Nucleus accumbens (tissue), 56 donors: ENCODE measurements at places on chromosomes 5 and 9.
A peak's percentile ranks its signal among the peaks of the same experiment; 100 is the strongest.

DNA sequence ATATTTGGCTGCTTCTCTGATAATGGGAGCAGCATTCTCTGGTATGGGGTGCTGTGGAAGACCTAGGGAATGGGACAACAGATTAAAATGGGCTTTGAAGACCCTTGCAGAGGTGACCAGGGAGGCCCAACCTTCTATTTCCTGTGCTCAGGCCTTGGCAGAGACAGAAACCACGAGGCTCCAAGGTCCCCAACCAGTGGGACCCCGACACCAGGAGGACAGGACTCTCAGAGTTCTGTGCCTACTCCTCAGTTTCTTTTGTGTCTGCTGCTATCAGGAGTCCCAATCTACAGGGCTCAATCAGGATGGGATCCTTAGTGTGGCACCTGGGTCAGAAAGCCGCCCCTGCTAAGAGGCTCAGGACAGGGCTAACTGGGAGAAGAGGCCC is 29.3 kb downstream of the CSF2 start:
- DNase-seq, result no peak

DNA sequence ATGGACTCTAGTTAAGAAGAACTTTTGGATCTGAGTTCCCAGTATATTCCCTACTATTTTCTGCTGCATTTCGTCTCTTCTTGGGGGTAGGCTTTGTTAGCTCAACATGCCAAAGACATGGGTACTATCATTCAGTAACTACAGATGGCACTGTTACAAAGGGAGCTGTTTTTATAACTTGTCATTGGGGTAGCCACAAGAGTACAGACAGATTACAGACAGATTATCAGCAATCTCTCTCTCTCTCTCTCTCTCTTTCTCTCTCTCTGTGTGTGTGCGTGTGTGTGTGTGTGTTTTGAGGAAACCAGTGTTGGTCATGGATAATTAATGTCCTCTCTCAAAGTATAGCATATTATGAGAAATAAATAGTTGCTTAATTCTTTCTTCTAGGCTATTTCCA is 116.1 kb downstream of the WDR70 start:
- DNase-seq, result no peak

- DNase-seq, result no peak
Measured at GRCh38 chr9:270657-271237, 56.1 kb downstream of the DOCK8 start.

- no peak for DNase-seq
Measured at GRCh38 chr5:2205596-2206226, 323.0 kb upstream of the IRX4 start.

GRCh38 chr9:128505414-128505765 is 871 bp downstream of the GLE1 start:
- DNase-seq, result no peak

DNA sequence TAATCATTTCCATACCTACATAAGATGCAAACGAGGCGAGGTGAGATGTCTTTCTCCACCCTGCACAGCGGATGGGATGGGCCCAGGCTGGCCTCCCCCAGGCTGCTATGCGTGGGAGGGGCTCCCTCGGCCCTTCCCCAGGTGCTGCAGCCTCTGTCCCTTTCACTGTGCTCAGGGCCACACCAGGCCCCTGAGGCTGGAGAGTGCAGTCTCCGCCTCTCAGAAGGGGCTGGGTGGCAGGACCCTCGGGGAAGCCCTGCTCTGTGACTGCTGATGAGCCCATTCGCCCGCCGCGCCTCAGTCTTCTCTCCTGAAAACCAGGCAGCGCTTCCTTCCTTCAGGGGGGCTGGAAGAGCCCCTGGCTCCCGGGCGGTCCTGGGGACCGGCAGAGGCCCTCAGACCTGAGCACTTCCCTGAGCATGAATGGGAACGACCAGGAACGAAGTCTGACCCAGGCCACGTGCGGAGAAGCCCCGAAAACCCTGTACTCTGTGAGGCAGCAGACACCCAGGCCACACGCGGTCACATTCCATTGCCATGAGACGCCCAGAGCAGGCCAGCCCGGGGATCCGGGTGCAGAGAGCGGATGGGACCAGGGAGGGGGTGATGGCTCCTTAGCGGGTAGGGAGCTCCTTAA is 21.9 kb upstream of the NOTCH1 start:
- DNase-seq, result no peak

- peak; percentile 34 for DNase-seq
Measured at GRCh38 chr5:179732918-179733771, 523 bp downstream of the MAML1 start.

DNA sequence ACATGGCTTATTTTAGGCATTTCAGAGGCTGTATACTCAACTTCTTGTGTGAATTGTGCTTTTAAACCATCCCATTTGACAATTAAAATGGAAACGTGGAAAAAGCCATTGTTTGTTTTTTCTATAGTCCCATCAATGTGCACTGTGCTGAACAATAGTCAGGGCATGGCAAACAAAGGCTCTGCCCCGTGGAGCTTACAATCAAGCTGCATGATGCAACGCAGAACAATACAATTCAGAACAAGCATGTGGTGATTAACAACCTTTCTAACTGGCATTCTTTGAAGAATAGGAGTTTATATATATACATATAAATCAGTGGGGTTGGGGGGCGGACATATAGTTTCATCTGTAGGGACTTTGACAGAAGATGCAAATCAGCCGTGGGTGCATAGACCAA is 2125.4 kb upstream of the WWC1 start:
- DNase-seq, result no peak

DNA sequence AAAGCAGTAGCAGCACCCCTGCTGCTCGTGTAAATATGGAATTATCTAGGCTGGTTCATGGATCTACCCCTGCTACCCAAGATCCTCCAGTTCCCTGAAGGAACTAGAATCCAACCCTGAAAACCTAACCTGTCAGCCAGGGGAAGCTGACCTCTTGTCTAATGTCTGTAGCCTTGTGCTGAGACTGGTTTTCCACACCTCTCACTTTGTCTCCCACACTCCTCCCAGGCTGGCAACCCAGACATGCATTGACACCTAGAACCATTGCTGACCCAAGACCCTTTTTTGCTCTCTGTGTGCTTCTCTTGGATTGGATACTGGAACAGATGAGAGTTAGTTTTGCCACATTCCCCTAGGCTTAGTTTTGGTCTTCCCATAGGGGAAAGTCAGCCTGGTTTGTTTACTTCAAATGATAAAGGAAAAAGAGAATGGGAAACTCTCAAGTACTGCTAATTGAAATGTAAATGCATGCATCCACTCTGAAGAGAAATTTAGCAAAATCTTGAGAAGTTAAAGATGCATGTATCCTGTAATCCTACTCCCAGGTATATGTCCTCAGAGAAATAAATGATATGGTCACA is 36.6 kb upstream of the NR4A3 start:
- DNase-seq, result no peak

DNA sequence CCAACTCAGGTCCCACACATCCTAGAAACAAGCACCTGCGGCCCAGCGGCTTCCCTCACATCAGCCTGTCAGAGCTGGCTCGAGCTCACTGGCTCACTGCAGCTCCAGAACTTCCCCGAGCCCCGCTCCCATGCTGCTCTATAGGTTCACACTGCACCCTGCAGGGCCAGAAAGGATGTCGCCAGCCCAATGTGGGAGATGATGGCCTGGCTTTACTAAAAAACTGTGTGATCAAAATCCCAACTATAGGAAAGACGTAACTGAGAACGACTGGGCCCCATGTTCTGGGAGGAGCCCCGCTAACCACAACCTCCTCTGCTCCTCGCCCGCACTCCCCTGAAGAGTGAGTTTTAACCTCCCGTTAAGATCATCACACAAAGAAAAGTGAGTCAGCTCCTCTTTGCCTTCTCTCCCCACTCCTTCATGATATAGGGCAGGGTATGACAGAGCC is 4.6 kb downstream of the SURF4 start:
- DNase-seq, result no peak

GRCh38 chr9:104334549-104334948 is 169.5 kb upstream of the OR13F1 start:
- DNase-seq, result no peak

DNA sequence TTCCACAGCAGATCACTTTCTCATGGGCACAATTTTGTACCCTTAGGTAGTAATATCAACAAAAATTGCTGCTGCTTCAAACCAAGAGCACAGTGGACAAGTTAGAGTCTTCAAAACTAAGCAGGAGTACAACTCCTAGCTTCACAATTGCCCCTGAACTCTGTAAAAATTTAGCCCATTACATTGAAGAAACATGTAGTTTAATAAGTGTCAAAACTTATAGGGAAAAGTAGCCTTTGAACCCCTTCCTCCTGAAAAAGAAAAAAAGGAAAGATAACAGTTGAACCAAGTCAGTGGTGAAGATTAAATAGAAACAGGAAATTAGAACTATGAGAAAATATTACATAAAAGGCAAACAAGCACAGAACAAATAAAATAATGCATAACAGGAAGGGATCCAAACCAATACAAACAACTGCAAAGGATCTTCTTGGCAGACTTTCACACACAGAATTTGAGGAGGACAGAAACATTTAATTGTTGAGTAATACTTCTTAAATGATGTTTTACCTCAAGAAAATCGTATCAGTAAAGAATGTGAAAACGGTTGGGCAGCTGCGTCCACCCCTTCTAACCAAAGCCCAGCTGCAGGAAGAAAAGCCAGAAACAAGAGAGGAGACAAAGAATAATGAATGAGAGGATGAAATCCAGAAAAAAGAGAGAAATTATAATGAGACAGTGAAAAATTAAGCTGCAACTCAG is 636.0 kb downstream of the NR2F1-AS1 start:
- DNase-seq, result no peak

DNA sequence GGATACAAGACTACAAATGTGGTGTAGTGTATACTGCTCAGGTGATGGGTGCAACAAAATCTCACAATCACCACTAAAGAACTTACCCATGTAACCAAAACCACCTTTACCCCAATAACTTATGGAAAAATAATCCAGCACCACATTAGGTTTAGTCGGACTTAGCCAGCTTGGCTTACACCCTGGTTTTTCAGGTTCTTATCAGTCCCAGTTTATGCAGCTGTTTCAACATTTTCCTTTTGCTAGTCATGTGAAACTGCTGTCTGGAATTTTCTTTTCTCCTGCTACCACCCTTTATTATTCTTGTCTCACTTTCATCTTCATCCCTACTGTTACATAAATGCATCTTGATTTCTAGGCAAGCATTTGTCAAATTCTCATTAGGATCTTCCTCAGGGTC is 51.5 kb downstream of the STK32A start:
- DNase-seq, result no peak

GRCh38 chr9:126295516-126295915 is 31.1 kb upstream of the MVB12B start:
- no peak for DNase-seq

DNA sequence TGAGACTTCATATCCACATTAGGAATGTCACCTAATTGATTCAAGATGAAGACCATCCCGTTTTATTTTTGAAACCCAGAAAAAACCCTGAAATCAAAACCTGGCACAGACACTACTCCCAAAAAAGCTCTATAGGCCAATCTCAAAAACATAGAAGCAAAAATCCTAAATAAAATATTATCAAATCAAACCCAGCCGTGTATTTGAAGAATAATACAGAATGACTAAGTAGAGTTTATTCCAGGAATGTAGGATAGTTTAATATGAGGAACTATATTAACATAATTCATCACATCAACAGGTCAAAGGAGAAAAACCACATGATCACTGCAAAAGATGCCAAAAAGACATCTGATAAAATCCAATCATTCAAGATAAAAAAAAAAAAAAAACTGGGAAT is 167.1 kb downstream of the ACTL7B start:
- DNase-seq, result no peak

- no peak for DNase-seq
Measured at GRCh38 chr5:170599756-170600155, 95.9 kb downstream of the KCNIP1 start.

- peak; percentile 62 for DNase-seq
Measured at GRCh38 chr5:9547122-9547947, 1.5 kb upstream of the SEMA5A start.

GRCh38 chr9:31590091-31590490 is 794.4 kb upstream of the ACO1 start:
- no peak for DNase-seq

DNA sequence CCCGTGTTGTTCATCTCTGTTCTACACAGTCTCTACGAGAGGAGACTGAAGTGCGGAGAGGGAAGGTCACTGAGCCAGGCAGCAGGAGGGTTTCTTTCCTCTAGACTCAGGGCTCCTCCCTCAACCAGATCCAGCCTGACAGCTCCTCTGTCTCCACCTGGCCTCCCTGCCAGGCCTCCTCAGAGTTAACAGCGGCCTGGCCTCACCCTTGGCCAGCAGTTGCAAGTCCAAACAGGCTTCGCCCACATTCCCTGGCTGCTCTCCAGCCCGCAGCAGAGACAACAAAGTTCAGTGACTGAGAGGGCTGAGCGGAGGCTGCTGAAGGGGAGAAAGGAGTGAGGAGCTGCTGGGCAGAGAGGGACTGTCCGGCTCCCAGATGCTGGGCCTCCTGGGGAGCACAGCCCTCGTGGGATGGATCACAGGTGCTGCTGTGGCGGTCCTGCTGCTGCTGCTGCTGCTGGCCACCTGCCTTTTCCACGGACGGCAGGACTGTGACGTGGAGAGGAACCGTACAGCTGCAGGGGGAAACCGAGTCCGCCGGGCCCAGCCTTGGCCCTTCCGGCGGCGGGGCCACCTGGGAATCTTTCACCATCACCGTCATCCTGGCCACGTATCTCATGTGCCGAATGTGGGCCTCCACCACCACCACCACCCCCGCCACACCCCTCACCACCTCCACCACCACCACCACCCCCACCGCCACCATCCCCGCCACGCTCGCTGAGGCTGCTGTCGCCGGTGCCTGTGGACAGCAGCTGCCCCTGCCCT is at the start of gene HRCT1:
Gene HRCT1, plus strand, starts transcription at position 291 of the 768 bp plus-strand sequence. Its CDS starts 86 bp downstream, at position 377.
- DNase-seq, result no peak

- DNase-seq, result no peak
Measured at GRCh38 chr5:108687595-108688200, 60.0 kb upstream of the FER start.

DNA sequence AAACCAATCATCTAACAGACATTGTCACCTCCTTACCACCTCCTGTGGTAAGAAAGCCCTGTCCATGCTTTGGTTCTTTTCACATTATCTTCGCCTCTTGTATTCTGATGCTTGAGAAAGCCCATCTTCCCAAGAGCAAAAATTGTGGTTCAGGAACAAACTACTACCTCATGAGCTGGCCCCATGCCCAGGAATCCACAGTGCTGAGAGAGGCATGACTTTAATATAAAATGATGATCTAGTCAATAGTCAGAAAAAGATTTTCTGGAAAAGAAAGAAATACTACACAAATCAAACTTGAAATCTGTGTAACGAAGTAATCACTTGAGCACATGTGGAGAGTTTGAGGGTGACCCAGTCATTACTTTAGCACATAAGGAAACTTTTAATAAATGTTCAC is 94.7 kb downstream of the FGF10 start:
- no peak for DNase-seq

GRCh38 chr5:135162661-135163265 is 128.7 kb upstream of the PITX1 start:
- no peak for DNase-seq

DNA sequence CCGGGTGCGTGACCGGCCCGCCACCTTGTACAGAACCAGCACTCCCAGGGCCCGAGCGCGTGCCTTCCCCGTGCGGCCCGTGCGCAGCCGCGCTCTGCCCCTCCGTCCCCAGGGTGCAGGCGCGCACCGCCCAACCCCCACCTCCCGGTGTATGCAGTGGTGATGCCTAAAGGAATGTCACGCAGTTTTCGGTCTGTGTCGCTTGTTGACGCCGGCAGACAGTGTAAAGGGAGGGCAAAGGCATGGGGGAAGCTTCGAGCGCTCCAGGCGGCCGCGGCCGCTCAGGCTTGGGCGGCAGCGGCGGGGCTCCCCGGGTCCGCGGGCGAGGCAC is 1.3 kb downstream of the LRRC26 start:
- no peak for DNase-seq
